ENCODE measurements at places on chromosomes 5 and 9.
A peak's percentile ranks its signal among the peaks of the same experiment; 100 is the strongest.

DNA sequence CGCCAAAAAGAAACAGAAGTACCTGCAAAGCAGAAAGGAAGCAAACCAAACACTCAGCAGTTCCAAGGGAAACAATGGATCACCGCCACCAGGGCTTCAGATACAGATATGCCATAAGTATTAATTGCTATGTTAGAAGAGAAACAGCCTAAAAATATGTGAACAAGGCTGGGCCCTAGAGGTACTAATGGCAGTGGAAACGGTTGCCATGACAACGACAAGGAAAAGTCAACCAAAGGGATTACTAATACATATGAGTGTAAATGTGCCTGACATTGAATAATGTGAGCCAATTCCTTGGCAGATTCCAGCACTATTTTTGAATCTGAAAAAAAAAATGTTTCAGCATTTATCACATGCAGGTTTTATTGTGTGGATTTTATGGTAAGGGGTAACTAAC is 75.0 kb downstream of the CAVIN4 start:
- H3K36me3 ChIP-seq = no peaks in the 10 kb centered on the region
- DNase-seq = no peak
- no peak overlapping the region for H3K27ac ChIP-seq
- H3K27me3 ChIP-seq = peaks cover 19% of the 10 kb centered on the region
- H3K4me1 ChIP-seq = no peaks in the 10 kb centered on the region
- no peak overlapping the region for H3K4me3 ChIP-seq

DNA sequence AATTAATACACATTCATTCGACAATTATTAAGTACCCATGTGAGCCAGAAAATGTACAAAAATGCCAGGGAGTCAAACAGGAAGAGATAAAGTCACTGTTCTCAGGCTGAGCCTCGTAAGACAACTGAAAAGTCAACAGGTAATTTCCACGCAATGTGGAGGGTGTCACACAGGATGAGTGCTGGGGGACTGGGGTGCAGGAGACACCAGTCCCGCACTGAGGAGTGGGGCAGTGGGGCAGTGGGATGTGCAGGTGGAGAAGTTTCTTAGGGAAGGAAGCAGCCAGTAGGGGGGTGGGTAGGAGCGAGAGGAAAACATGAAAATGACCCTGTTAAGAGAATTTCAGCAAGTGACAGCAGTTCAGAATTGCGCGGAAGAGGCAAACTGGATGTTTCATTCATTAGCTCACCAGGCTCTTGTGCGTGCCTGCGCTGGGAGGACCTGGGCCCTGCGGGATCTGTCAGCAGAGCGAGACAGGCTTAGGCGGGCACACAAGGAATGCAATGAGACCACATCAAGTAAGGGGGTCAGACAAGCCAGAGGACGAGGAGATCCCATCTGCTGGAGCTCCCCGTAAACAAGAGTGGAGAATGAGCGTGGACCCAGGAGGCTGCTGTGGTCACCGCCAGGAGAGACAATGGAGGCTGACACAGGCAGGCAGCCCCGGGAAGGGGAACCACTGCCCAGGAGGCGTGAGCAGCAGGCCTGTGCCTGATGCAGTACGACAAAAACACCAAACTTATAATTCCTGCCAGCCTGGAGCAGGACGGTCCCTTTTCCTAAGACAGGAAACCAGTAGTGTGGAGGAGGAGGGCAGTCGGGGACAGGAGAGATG is 21.0 kb downstream of the CAMSAP1 start:
- H3K27ac ChIP-seq = peak overlapping the region; percentile 85
- no peaks in the 10 kb centered on the region for H3K27me3 ChIP-seq
- H3K4me3 ChIP-seq = no peak overlapping the region
- DNase-seq = no peak

DNA sequence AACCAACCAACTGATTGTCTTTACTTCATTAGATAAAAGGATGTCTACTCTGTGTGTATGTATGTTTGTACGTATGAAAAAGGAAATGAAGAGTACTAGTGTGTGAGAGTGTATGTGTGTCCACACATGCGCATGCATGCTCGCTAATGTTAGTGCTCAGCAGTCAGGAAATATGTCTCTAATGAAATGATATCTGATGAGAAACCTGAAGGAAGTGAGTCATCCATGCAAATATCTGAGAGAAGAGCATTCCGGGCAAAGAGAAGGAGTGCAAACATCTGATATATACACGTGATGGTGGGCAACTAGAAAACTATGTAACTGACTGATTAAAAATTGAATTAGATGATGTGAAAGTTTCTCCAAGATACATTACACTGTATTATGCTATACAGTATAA is 29.6 kb upstream of the UGCG start:
- H3K27ac ChIP-seq = no peak overlapping the region
- no peak overlapping the region for H3K4me3 ChIP-seq
- no peak for DNase-seq
- peaks cover 22% of the 10 kb centered on the region for H3K4me1 ChIP-seq
- H3K27me3 ChIP-seq = no peaks in the 10 kb centered on the region
- no peaks in the 10 kb centered on the region for H3K36me3 ChIP-seq

- no peaks in the 10 kb centered on the region for H3K4me1 ChIP-seq
- no peak for DNase-seq
- no peak overlapping the region for H3K4me3 ChIP-seq
- no peaks in the 10 kb centered on the region for H3K36me3 ChIP-seq
- H3K27me3 ChIP-seq = no peaks in the 10 kb centered on the region
Measured at GRCh38 chr9:74132986-74133385, 364.1 kb upstream of the RORB start.

DNA sequence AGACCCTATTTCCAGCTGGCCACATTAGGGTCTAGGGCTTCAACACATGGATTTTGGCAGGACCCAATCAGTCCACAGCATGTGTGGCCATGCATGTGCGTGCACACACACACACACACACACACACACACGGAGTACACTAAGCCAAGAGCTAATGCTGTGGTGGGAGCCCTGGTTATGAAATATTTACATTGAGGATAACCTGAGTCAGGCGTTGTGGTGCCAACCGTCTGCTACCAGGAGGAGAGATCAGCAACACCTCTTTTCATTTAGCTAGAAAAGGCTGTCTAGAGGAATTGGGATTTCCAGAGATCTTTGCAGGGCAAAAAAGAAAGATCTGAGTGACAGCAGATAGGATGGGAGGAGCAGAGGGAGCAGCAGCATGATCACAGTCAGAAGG is 141.5 kb downstream of the TRPM3 start:
- no peaks in the 10 kb centered on the region for H3K4me1 ChIP-seq
- no peak overlapping the region for H3K4me3 ChIP-seq
- H3K27ac ChIP-seq = no peak overlapping the region

DNA sequence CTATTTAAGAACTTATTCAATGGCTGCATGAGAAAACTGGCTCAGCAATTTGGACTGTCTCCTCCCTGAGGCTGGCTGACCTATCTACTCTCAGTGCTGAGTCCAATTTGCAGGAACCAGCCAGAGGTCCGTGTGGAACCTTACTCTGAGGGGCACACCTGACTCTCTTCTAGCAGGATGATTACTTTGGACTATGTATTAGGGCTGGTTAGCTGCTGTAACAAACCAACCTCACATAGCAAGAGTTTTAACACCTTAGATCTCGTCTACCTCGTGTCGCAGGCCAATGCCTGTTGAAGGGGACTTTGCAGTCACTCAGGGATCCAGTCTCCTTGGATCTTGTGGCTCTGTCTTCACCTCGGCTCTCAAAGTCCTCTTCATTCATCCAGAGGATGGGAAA is 3.4 kb upstream of the FAM193B start:
- DNase-seq = no peak
- no peak overlapping the region for H3K27ac ChIP-seq
- H3K36me3 ChIP-seq = peaks cover 11% of the 10 kb centered on the region

- H3K36me3 ChIP-seq = peaks cover 30% of the 10 kb centered on the region
- peak; percentile 89 for DNase-seq
- H3K27me3 ChIP-seq = no peaks in the 10 kb centered on the region
- H3K4me3 ChIP-seq = peak overlapping the region; percentile 75
Measured at GRCh38 chr9:129496473-129497004, 124.4 kb downstream of the C9orf50 start.

- H3K27me3 ChIP-seq = peaks cover 17% of the 10 kb centered on the region
- peak; percentile 80 for DNase-seq
- H3K4me3 ChIP-seq = no peak overlapping the region
- H3K4me1 ChIP-seq = peaks cover 49% of the 10 kb centered on the region
Measured at GRCh38 chr9:34633851-34634550, 3.6 kb downstream of the SIGMAR1 start.

DNA sequence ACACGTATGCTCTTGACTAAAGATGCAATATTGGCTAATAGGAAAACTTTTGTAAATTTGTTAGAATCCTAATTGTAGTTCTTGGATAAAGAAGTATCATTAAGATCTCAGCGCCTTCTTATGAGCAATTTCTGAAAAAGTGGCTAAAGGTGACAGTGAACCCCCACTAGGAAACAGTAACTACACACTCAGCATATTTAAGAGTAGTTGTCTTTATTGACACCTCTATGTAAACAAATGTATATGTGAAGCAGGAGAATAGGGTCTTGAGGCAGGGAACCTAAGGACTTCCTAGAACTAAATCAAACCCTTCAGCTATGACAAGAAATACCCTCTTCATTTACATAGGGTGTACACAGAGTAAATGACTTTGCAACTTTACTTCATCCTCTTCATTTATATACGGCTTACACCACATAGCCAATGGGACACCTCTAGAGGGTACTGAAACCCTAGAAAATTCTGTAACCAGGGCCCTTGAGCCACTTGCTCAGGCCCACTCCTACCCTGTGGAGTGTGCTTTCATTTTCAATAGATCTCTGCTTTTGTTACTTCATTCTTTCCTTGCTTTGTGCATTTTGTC is 2.8 kb downstream of the NIPSNAP3A start:
- DNase-seq = no peak
- H3K4me3 ChIP-seq = no peak overlapping the region
- H3K27ac ChIP-seq = no peak overlapping the region
- no peaks in the 10 kb centered on the region for H3K27me3 ChIP-seq

DNA sequence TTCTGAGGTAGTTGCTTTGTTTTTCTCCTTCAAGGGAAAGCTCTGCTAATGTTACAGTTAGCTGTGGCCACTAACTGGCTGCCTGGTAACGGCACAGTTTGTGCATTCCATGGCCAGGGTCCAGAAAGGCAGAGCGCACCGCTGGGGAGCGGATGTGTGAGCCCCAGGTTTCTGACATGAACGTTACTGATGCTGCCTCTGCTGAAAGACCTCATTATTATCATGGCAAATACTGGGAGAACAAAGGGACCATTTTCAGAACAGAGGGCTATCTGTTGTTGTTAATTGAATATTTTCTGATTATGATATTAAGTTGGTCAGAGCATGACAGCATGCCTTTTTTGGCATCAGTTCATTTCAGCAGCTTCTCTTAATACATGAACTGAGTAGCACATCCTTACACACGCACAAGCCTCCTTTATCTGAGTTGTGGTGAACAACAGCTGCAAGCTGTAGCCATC is 134.1 kb downstream of the NUDT12 start:
- H3K4me1 ChIP-seq = no peaks in the 10 kb centered on the region
- no peaks in the 10 kb centered on the region for H3K36me3 ChIP-seq
- peaks cover 7% of the 10 kb centered on the region for H3K27me3 ChIP-seq
- H3K4me3 ChIP-seq = no peak overlapping the region
- no peak overlapping the region for H3K27ac ChIP-seq

- H3K27me3 ChIP-seq = peaks cover 3% of the 10 kb centered on the region
- no peak overlapping the region for H3K4me3 ChIP-seq
Measured at GRCh38 chr9:70013598-70014196, 30.0 kb upstream of the MAMDC2 start.

DNA sequence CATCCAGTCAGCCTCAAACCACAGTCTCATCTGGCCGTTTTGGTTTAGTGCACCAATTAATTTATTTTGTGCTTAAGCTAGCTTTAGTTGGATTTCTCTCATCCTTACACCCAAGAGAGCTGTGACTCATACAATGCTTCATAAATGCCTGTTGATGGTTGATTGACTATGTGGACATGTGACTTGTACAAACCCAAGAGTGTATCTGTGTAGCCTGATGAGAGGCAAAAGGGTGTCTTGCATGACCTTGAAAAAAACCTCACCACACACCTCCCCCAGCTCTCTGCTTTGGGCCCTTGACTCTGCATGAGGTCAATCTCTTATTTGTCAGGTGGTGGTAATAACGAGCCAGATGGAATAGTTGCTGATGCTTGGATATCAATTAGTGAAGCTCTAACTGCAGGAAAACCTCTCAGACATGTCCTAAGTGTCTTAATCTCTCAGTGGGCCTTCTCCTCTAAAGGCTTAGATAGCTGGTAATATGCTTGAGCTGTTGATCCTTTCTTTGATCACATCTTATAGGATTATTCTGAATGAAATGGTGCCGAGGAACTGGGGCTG is 10.6 kb upstream of the GLRA1 start:
- no peaks in the 10 kb centered on the region for H3K36me3 ChIP-seq
- no peaks in the 10 kb centered on the region for H3K27me3 ChIP-seq
- no peak overlapping the region for H3K27ac ChIP-seq
- DNase-seq = no peak
- H3K4me1 ChIP-seq = no peaks in the 10 kb centered on the region

- DNase-seq = no peak
- no peaks in the 10 kb centered on the region for H3K27me3 ChIP-seq
- no peak overlapping the region for H3K27ac ChIP-seq
- no peaks in the 10 kb centered on the region for H3K4me1 ChIP-seq
- no peaks in the 10 kb centered on the region for H3K36me3 ChIP-seq
Measured at GRCh38 chr9:113967380-113967779, 91.3 kb downstream of the ZNF618 start.

DNA sequence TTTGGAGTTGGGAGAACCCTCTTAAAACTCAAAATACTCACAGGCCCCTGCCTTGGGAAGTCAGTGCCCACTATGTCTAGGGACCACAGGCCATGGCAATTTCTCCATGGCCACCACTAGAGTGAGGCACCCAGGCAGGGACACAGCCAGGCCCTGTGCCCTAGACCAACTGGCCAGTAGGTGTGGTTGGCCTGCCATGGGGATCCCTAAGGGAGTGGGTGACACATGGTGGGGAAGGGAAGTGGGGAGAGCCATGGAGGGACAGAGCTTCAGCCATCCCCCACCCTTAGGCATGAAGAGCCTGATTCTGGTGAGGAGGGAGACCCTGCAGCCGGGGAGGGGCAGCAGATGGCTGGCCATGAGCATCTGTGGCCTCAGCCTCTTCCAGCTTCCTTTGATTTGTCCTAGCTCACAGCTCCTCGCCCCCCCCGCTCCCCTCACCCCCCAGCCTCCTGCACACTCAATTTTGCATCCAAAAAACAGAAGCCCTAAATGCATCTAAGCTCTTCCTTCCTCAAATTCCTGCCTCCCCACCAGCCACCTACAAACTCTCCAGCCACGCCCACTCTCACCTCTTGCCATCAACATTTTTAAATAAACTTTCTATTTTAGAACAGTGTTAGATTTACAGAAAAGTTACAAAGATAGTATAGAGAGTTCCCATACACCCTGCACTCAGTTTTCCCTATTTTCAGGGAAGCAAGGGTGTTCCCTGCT is 1.6 kb upstream of the DBN1 start:
- H3K36me3 ChIP-seq = peaks cover 16% of the 10 kb centered on the region
- no peak for DNase-seq

GRCh38 chr9:96499257-96499656 is 49.3 kb downstream of the HABP4 start:
- H3K27me3 ChIP-seq = no peaks in the 10 kb centered on the region
- no peak overlapping the region for H3K4me3 ChIP-seq
- no peaks in the 10 kb centered on the region for H3K36me3 ChIP-seq
- H3K4me1 ChIP-seq = no peaks in the 10 kb centered on the region
- H3K27ac ChIP-seq = no peak overlapping the region
- DNase-seq = no peak

GRCh38 chr9:134637696-134638501 is 3.7 kb upstream of the COL5A1 start:
- no peak for DNase-seq
- H3K27me3 ChIP-seq = peaks cover 29% of the 10 kb centered on the region
- no peak overlapping the region for H3K4me3 ChIP-seq
- no peaks in the 10 kb centered on the region for H3K36me3 ChIP-seq
